PC-3 (cell line): ENCODE measurements at places on chromosomes 6 and 20. TPM values are rescaled to one million over a fixed set of nuclear protein-coding genes. Genes with fewer than 3 reads are reported as not detected.
A peak's percentile ranks its signal among the peaks of the same experiment; 100 is the strongest.

The OR2H2 gene
- not detected in 2 replicates for total RNA-seq

The PAX1 gene
- total RNA-seq: not detected in 2 replicates

The SNAP25 gene
- not detected in 2 replicates for total RNA-seq

The TAP1 gene
- 15.8 and 19.4 TPM in 2 replicates for total RNA-seq

The HLA-DQB2 gene
- total RNA-seq: not detected in 2 replicates

The SRF gene
- 35.0 and 44.3 TPM in 2 replicates for total RNA-seq

The IL17A gene
- total RNA-seq: not detected in 2 replicates

The HLA-DQA1 gene
- total RNA-seq: not detected in 2 replicates

The CD24 gene
- 117 and 125 TPM in 2 replicates for total RNA-seq

DNA sequence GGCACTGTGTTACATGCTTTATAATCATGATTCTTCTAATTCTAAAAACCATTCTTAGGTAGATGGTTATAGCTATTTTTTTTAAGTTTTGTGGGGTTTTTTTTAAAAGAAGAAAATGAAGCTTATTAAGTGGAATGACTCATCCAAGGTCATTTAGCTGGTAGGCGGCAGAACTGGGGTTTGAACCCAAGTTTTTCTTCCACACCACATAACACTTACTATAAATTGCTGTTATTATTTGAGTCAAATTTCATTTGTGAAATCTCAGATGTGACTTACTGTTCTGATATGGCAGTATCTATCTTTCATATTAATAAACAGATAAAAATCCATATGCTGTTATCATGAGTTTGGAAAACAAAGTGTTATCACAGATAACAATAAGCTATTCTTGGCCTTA is 10.4 kb upstream of the COL10A1 start:
- H3K27ac ChIP-seq: no peak overlapping the region
- no peaks in the 10 kb centered on the region for H3K27me3 ChIP-seq
- H3K4me3 ChIP-seq: no peak overlapping the region
- H3K36me3 ChIP-seq: no peaks in the 10 kb centered on the region
- no peaks in the 10 kb centered on the region for H3K4me1 ChIP-seq

DNA sequence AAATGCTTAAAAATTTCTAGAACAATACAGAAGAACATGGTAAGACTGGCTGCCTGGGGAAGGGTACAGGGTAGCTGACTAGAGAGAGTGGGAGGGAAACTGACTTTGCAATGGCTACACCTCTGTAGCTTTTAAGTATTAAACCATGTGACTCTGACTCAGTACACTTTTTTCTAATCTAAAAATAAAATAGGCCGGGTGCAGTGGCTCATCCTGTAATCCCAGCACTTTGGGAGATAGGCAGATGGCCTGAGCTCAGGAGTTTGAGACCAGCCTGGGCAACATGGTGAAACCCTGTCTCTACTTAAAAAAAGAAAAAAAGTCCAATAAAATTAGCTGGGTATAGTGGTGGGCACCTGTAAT is 18.5 kb downstream of the ATP9A start:
- no peaks in the 10 kb centered on the region for H3K27me3 ChIP-seq
- H3K27ac ChIP-seq: peak overlapping the region; percentile 87
- H3K4me1 ChIP-seq: peaks cover 63% of the 10 kb centered on the region

DNA sequence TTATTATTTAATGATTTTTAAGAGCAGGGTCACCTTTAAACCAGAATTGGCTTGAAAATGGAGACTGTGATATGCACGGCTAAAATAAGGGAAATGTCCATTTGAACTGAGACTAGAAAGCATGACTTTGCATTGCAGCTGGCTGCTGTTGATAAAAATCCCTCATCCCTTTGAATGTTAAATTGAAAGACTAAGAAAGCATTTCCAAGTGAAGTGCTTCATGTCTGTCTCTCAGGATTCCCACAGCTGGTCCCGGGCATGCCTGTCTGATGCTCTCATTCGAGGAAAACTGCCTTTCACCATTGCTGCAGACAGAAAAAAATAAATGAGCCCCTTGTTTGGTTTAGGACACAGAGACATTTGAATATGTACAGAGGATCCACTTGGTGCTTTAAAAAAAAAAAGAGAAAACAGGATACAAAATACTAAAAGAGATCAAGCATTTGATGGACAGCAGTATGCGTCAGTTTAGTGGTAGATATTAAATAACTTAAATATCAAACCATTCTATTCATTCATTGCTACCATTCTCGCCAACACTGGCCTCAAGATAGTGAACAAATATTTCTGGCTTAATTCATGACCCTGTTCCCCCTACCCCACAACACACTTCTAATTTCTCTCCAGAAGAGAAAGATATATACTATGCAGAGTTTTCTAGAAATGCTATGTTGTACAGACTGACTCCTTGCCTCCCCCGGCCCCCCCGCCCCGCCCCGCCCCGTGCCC is 55.0 kb downstream of the TBC1D7 start:
- no peaks in the 10 kb centered on the region for H3K36me3 ChIP-seq
- no peak for DNase-seq
- no peaks in the 10 kb centered on the region for H3K4me1 ChIP-seq
- H3K4me3 ChIP-seq: no peak overlapping the region
- H3K27me3 ChIP-seq: 0 out of 2 replicates have a peak, but pooled peaks cover 4% of the 10 kb centered on the region

DNA sequence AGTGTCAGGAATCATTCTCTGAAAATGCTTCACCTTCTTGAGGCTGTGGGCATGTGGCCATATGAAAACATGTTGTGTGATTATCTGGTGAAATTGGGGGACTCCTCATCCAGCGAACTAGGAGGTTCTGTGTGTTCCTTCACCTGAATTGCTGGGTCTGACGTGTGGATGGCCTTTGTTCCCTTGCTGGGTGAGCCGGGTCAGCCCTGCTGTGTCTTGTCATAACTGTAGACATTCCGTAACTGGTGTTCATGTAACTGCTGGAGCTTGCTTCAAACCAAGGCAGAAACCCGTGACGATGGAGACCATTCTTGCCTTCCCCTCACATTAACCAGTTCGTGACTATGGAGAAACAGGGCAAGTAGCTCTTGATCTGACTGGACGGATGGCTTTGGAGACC is 123.5 kb downstream of the GMPR start:
- no peaks in the 10 kb centered on the region for H3K36me3 ChIP-seq
- peaks cover 1% of the 10 kb centered on the region for H3K4me1 ChIP-seq
- H3K27me3 ChIP-seq: no peaks in the 10 kb centered on the region
- no peak overlapping the region for H3K27ac ChIP-seq
- H3K4me3 ChIP-seq: no peak overlapping the region

GRCh38 chr6:128357392-128358130 is 162.8 kb downstream of the PTPRK start:
- H3K27ac ChIP-seq: no peak overlapping the region
- no peaks in the 10 kb centered on the region for H3K36me3 ChIP-seq
- H3K4me1 ChIP-seq: no peaks in the 10 kb centered on the region
- no peak overlapping the region for H3K4me3 ChIP-seq
- DNase-seq: no peak
- H3K27me3 ChIP-seq: no peaks in the 10 kb centered on the region

- H3K36me3 ChIP-seq: peaks cover 44% of the 10 kb centered on the region
- H3K27me3 ChIP-seq: no peaks in the 10 kb centered on the region
- DNase-seq: no peak
- no peak overlapping the region for H3K27ac ChIP-seq
- H3K4me3 ChIP-seq: no peak overlapping the region
These were observed 14.5 kb upstream of the MROH8 start for GRCh38 chr20:37193821-37194220.

GRCh38 chr6:108163267-108163643 is 2.6 kb upstream of the NR2E1 start:
- no peaks in the 10 kb centered on the region for H3K36me3 ChIP-seq
- no peak overlapping the region for H3K27ac ChIP-seq
- no peak overlapping the region for H3K4me3 ChIP-seq

- no peaks in the 10 kb centered on the region for H3K27me3 ChIP-seq
- DNase-seq: peak; percentile 87
- no peaks in the 10 kb centered on the region for H3K36me3 ChIP-seq
- H3K27ac ChIP-seq: peak overlapping the region; percentile 78
- H3K4me1 ChIP-seq: peaks cover 44% of the 10 kb centered on the region
- H3K4me3 ChIP-seq: no peak overlapping the region
These were observed 78.1 kb downstream of the UNC5CL start for GRCh38 chr6:40960742-40961430.

DNA sequence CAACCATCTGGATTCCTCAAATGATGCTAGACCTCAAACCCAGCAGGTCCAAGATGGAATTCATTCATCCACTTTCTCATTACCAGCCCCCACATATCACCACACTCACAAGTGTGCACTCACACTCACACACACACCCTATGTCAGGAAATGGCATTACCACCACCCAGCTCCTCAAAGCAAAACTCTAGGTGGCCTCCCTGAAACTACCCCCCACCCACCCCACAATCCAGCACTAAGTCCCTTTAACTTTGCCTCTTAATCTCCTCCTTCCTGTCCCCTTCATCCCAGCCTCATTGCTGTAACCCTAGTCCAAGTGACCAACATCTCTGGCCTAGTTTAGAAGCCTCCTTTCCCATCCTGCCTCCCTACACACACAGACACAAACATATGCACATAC is 109.4 kb downstream of the TNFAIP3 start:
- no peak overlapping the region for H3K4me3 ChIP-seq
- H3K36me3 ChIP-seq: no peaks in the 10 kb centered on the region
- H3K27me3 ChIP-seq: no peaks in the 10 kb centered on the region
- H3K4me1 ChIP-seq: peaks cover 13% of the 10 kb centered on the region
- no peak for DNase-seq

- DNase-seq: no peak
- no peaks in the 10 kb centered on the region for H3K36me3 ChIP-seq
- H3K27ac ChIP-seq: no peak overlapping the region
- no peaks in the 10 kb centered on the region for H3K4me1 ChIP-seq
- H3K27me3 ChIP-seq: no peaks in the 10 kb centered on the region; the same call in 1 of the 2 replicates
- H3K4me3 ChIP-seq: no peak overlapping the region
These were observed 6.1 kb upstream of the LAMP5 start for GRCh38 chr20:9508240-9508661.

DNA sequence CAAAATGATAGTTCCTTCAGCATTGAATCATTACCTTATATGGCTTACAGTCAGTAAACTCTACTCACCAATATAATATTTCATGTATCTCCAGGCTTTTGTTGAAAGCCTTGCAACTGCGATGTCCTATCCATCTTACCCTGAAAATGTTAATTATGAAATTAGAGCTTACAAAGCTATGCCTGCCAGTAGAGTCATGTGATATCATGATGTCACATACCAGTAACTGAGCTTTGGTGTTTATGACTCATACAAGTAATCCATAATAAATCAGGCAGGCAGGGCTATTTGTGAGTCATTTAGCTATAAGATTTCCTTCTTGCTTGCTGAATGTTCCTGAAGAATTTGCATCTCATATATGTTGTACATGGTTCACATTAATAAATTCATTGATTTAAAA is 44.9 kb upstream of the FAM83B start:
- no peak overlapping the region for H3K27ac ChIP-seq
- peak; percentile 80 for DNase-seq
- no peak overlapping the region for H3K4me3 ChIP-seq
- no peaks in the 10 kb centered on the region for H3K36me3 ChIP-seq
- H3K4me1 ChIP-seq: peaks cover 18% of the 10 kb centered on the region

DNA sequence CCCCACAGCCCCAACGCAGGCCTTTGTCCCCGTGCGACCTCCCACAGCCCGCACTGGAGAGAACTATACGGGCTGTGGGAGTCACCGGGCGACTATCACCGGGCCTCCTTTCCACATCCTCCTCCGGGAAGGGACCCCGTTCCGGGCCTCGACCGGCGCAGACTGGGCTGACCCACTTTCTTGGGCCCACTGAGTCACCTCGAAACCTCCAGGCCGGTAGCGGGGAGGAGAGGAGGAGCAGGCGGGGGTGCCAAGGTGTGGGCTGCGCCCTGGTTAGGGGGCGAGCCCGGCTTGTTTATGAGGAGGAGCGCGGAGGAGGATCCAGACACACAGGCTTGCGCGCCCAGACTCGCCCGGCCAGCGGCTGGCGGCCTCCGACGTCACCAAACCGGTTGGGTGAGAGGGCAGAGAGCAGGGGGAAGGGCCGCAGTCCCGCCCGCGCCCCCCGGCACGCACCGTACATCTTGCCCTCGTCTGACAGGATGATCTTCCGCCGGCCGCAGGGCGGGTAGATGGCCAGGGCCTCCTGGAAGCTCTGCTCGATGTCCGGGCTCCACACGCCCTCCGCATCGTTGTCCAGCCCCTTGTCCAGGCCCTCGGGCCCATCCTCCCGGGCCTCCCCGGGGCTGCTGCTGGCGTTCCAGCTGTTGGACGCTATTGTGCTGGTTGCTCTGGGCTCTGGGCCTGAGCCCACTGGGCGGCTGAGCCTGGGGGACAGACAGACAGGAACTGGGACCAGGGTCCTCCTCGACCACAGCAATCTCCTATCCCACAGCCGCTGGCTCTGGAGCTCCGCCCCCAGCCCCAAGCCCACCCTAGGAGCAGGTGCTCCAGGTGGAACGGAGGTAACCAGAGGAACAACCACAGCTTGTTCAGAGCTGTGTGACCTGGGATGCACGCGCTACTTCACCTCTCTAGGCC is 10.6 kb downstream of the TEAD3 start:
- peak overlapping the region; percentile 53; the same call in 1 of the 2 replicates for H3K4me3 ChIP-seq
- peak overlapping the region; percentile 90 for H3K27ac ChIP-seq
- peak; percentile 81 for DNase-seq
- peaks cover 39% of the 10 kb centered on the region for H3K4me1 ChIP-seq
- H3K36me3 ChIP-seq: no peaks in the 10 kb centered on the region

DNA sequence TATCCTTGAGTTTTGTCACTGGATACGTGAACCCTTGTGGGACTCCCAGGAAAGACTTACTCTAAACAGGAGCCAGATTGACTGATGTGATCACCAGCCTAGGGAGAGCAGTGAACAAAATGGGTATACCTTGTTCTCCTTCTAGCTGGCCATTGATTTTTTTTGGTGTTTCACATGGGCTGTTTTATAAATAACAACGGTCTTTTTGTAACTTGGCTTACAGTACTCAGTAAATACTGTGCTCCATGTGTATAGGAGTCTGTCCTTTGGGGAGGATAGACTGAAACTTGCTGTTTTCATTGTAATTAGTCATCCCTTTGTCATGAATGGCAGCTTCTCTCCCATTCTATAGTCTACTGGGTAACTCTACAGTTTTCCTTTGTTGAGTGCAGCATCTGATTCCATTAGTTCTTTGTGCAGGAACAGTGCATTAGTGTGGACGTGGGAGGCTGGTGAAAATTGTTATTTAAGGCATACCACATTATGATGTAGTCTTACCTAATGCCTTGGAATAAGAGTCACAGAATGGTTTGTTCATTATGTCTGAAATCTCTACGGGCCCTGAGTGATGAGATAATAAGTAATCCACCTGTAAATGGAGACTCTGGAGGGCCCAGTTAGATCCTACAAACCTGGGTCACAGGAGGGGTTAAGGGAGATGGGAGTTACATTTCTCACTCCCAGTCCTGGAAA is 89.5 kb downstream of the TIAM2 start:
- H3K36me3 ChIP-seq: no peaks in the 10 kb centered on the region
- peak; percentile 37 for DNase-seq
- peak overlapping the region; percentile 60 for H3K27ac ChIP-seq
- peaks cover 21% of the 10 kb centered on the region for H3K4me1 ChIP-seq
- no peaks in the 10 kb centered on the region for H3K27me3 ChIP-seq
- H3K4me3 ChIP-seq: no peak overlapping the region
